Esophagus muscularis mucosa (tissue), 4 donors: ENCODE measurements at places on chromosomes 11 and 22. TPM values are rescaled to one million over a fixed set of nuclear protein-coding genes. Genes with fewer than 3 reads are reported as not detected.

- peaks cover 9% of the 10 kb centered on the region for H3K4me1 ChIP-seq
- H3K27me3 ChIP-seq, result no peaks in the 10 kb centered on the region
- no peaks in the 10 kb centered on the region for H3K36me3 ChIP-seq
- DNase-seq, result no peak
- no peak overlapping the region for H3K4me3 ChIP-seq
- H3K27ac ChIP-seq, result no peak overlapping the region
These were observed 8.8 kb downstream of the C11orf96 start for GRCh38 chr11:43951231-43951630.

DNA sequence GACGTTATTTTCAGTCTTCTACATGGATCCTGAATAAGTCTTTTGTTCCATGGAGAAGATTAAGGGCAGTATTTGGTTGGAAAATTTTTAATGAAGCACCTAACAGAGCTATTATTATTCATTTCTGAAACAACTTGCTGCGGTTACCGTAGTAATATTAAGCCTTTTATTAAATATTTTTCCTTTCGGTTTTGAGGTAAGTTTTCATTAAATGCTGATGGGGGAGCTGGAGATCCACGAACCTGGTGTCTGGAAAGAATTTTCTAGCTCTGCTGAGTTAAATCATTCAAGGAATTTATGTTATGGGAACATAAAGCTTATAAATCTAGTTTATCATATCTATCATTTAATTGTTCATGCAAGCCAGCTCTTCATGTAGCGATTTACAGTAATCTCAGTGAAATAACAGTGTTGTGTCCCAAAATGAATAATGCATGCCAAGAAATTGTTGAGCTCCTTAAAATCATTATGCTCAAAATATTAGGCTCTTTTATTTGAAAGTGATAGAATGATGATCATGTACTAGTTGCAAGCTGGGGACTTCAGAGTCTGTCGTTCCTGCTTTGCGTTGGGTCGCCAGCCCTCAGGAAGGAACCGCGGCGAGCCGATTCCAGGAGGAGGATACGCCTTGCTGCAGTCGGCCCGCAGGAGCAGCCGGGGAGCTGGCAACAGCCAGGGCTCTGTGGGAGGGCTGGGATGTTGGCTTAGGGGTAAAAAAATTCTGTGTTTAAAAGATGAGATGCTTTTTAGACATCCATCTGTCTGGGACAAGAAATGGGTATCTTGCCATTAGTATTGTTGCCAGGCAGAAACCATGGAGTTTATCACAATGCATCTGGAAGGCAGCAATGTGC, 83.1 kb downstream of the TBC1D22A start:
- H3K36me3 ChIP-seq, result peaks cover 5% of the 10 kb centered on the region
- no peak overlapping the region for H3K27ac ChIP-seq
- DNase-seq, result no peak
- no peaks in the 10 kb centered on the region for H3K27me3 ChIP-seq

DNA sequence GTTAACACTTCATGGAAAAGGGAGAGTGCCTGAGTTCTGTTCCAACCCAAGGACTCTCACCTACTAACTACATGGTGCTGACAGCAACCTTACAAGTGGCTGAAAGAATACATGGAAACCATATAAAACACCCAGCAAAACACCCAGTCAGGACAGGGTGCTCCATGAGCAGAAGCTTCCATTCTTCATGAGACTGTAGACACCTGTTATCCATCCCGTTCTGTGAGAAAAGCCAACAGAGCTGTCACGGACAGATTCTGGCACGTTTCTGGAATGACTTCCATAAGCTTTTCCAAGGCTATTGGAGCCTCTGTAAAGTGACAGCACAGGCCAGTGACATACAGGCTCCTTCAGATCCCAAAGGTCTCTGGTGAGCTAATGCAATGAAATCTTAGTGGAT, 23.2 kb downstream of the PRR14L start:
- no peaks in the 10 kb centered on the region for H3K27me3 ChIP-seq
- H3K27ac ChIP-seq, result no peak overlapping the region
- DNase-seq, result no peak
- peaks cover 27% of the 10 kb centered on the region for H3K36me3 ChIP-seq
- no peak overlapping the region for H3K4me3 ChIP-seq

GRCh38 chr11:73189315-73189714, 28.8 kb upstream of the P2RY2 start:
- no peak for DNase-seq
- peaks cover 20% of the 10 kb centered on the region for H3K4me1 ChIP-seq
- H3K4me3 ChIP-seq, result no peak overlapping the region
- H3K36me3 ChIP-seq, result no peaks in the 10 kb centered on the region
- no peak overlapping the region for H3K27ac ChIP-seq

Gene ROBO3
- 9.1 TPM for total RNA-seq

Gene NAV2
- 39.9 TPM for total RNA-seq

GRCh38 chr22:24925586-24926427, 20.7 kb downstream of the LHFPL7 start:
- no peaks in the 10 kb centered on the region for H3K27me3 ChIP-seq
- no peak for DNase-seq
- H3K27ac ChIP-seq, result no peak overlapping the region
- no peak overlapping the region for H3K4me3 ChIP-seq
- no peaks in the 10 kb centered on the region for H3K4me1 ChIP-seq
